CD4-positive, alpha-beta T cell treated with Interleukin-12 subunit alpha and Interleukin-12 subunit beta, for 1 hour (primary cell): ENCODE measurements at places on chromosomes 3 and 15.

DNA sequence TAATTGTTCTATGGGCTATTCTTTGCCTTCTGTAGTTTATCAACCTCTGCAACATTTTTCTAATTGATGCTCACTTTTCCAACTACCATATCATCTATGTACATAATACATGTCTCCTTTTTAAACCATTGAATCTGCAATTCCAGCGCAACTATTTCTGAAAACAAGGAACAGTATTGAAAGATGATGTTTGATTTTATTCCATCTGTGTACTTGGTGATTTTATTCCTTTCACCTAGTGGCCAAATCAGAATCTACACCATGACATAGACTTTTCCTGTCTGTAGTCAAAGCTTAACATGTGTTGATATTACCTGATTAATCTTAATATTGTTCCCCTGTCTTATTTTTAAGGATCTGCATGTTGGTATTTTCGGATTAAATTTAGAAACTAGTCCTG, 13.0 kb downstream of the NKTR start:
- DNase-seq = peak; percentile 38

DNA sequence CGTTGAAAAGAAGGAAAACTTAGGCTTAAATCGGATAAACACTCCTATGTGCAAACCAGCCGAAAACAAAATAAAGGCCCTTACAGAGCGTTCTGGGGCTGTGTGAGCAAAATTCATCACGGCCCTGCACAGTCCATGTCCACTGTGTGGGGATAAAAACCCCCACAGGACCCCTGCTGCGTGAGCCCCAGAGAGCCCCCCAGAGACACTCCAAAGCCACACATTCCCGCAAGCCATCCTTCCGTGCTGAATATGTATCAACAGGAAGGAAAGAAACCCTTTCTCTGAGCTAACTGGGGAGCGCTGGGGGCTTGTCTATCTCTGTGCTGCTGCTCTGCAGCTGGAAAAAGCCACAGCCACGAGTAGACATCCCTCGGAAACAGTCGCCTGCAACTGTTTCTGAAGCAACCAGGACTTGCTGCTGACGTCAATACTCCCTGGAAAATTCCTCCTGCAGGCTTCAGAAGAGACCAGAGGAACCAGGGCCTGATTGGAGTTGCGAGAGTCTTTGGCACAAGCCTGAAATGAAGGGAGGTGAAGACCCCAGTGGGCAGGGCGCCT, 72.7 kb downstream of the NUP210 start:
- no peak for DNase-seq

GRCh38 chr3:35338186-35338585, 301.1 kb upstream of the ARPP21 start:
- no peak for DNase-seq

DNA sequence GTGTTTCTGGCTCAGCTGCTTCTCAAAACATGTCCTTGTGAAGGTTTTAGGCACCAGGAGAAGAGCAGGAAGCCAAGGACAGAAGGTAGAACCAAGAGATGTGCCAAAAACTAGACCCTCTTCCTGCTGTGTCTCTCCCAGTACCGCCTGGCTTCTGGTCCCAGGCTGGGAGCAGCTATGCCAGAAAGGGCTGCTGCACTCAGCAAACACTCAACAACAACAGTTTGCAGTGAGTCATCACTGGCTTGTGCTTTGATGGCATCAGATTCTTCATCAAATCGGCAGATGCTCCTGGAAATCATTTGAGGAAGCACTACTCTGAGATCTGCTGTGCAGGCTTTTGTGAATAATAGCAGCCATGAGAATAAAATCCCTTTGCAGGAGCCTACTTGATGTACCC, 63.2 kb downstream of the DGKG start:
- no peak for DNase-seq

- no peak for DNase-seq
Measured at GRCh38 chr3:56681984-56682461, 1.0 kb downstream of the TASOR start.

- no peak for DNase-seq
Measured at GRCh38 chr15:47422881-47423665, 294.2 kb upstream of the SEMA6D start.

- DNase-seq = no peak
Measured at GRCh38 chr15:73982222-73982962, 9.7 kb downstream of the STOML1 start.

- DNase-seq = peak; percentile 76
Measured at GRCh38 chr15:70100474-70101341, 3.0 kb upstream of the TLE3 start.
